ENCODE measurements at places on chromosomes 6 and 20. TPM values are rescaled to one million over a fixed set of nuclear protein-coding genes. Genes with fewer than 3 reads are reported as not detected.

GRCh38 chr20:63024573-63025392, 18.0 kb upstream of the BHLHE23 start:
- DNase-seq, result no peak
- H3K4me3 ChIP-seq, result no peak overlapping the region
- H3K27ac ChIP-seq, result no peak overlapping the region

DNA sequence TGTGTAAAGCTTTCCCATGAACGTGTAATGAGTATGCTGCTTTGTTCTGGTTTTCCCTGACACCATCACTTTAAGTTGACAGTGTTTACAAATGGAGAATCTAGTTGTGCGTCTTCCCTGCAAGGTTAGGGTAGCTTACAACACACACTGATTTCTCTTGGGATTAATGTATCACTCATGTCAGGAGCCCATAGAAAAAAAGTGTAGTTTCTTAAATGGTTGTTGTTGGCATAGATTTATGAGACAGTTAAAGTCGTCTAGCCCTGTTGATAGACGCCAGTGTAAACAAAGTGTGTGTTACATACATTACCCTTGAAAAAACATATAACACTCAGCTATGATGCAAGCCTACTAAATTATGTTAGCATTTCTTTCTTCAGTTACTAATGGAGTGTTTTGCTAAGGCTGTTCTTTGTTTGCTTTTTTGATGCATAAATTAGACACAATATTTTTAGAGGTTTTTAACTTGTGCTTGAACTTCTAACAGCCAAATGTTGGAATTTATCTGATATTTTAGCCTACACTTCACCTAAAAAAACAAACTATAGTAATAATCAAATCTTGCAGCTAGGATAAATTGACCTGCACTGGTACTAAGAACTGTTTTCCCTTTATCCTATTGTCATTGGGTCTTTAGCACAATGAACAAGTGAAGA, 88.6 kb downstream of the RNF217 start:
- DNase-seq, result no peak
- no peaks in the 10 kb centered on the region for H3K4me1 ChIP-seq
- no peaks in the 10 kb centered on the region for H3K36me3 ChIP-seq
- no peak overlapping the region for H3K27ac ChIP-seq
- H3K27me3 ChIP-seq, result no peaks in the 10 kb centered on the region
- H3K4me3 ChIP-seq, result no peak overlapping the region

Gene PBOV1
- not detected for total RNA-seq

GRCh38 chr6:11672256-11672655, 106.3 kb downstream of the ADTRP start:
- H3K4me1 ChIP-seq, result no peaks in the 10 kb centered on the region
- no peak for DNase-seq
- no peaks in the 10 kb centered on the region for H3K36me3 ChIP-seq
- H3K27ac ChIP-seq, result no peak overlapping the region

- H3K36me3 ChIP-seq, result peaks cover 21% of the 10 kb centered on the region
- H3K4me3 ChIP-seq, result no peak overlapping the region
- no peaks in the 10 kb centered on the region for H3K4me1 ChIP-seq
- no peak overlapping the region for H3K27ac ChIP-seq
- DNase-seq, result no peak
- no peaks in the 10 kb centered on the region for H3K27me3 ChIP-seq
Observed at GRCh38 chr6:17615794-17616193, 15.7 kb downstream of the FAM8A1 start.

- no peak for DNase-seq
- H3K27ac ChIP-seq, result no peak overlapping the region
- H3K36me3 ChIP-seq, result peaks cover 2% of the 10 kb centered on the region
- peaks cover 5% of the 10 kb centered on the region for H3K4me1 ChIP-seq
Observed at GRCh38 chr6:9455864-9456658, 958.8 kb downstream of the TFAP2A start.

DNA sequence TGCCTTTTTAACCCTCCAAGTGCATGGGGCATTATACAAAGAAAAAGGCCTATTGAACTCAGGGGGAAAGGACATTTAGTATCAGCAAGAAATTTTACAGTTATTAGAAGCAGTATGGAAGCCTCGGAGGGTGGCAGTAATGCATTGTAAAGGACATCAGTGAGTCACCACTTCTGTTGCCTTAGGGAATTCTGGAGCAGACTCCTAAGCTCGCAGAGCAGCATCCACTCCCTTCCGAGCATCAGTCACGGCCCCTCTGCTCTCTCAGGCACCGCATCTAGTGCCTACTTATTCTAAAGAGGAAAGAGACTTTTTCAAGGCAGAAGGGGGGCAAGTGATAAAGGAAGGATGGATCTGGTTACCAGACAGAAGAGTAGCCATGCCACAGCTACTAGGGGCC, 296.5 kb downstream of the RNGTT start:
- H3K27me3 ChIP-seq, result no peaks in the 10 kb centered on the region
- H3K4me1 ChIP-seq, result peaks cover 23% of the 10 kb centered on the region
- no peak overlapping the region for H3K27ac ChIP-seq
- peaks cover 10% of the 10 kb centered on the region for H3K36me3 ChIP-seq
- DNase-seq, result no peak

DNA sequence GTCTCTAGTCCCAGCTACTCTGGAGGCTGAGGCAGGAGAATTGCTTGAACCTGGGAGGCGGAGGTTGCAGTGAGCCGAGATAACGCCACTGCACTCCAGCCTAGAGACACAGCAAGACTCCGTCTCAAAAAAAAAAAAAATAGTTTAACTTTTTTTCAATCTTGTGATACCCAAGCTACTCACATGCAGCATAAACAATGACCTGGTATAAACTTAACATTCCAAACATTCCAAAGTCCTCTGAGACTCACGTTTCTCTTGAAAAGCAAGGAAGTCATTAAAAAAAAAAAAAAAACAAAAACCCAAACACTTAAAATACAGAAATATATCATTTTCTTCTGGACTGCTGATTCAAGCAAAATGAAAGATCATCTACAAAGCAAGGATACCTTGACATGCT, 14.3 kb downstream of the CRNKL1 start:
- DNase-seq, result no peak
- no peak overlapping the region for H3K27ac ChIP-seq
- no peaks in the 10 kb centered on the region for H3K27me3 ChIP-seq

Gene SAPCD1
- total RNA-seq, result 26.6 TPM

All from Calu3 (cell line).